H9 (cell line): ENCODE measurements at places on chromosomes 1 and 21.
A peak's percentile ranks its signal among the peaks of the same experiment; 100 is the strongest.

- DNase-seq = no peak
Observed at GRCh38 chr1:154730259-154730658, 122.3 kb upstream of the ADAR start.

- DNase-seq = peak; percentile 66
Observed at GRCh38 chr1:38045401-38046332, 926 bp downstream of the POU3F1 start.

DNA sequence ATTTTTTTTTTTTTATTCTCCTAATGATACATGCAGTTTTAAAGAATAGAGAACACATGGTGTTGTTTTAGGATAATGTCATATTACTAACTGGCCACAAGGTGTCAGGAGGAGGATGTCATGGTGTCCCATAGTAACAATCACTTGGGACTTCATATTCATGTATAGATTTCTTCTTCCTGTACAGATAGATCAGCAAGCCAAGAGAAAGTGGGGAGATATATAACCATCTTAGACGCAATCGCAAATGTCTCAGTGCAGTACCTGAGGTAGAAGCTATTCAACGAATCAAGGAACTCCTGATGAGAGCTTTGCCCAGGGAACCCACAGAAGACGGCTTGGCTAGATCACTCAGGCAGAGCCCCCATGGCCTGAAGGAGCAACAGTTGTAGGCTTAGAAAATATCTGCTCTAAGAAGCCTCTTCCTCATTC lies 12.3 kb downstream of the OR2T11 start:
- no peak for DNase-seq

GRCh38 chr1:175482071-175482451 lies 261.3 kb downstream of the TNR start:
- no peak for DNase-seq

DNA sequence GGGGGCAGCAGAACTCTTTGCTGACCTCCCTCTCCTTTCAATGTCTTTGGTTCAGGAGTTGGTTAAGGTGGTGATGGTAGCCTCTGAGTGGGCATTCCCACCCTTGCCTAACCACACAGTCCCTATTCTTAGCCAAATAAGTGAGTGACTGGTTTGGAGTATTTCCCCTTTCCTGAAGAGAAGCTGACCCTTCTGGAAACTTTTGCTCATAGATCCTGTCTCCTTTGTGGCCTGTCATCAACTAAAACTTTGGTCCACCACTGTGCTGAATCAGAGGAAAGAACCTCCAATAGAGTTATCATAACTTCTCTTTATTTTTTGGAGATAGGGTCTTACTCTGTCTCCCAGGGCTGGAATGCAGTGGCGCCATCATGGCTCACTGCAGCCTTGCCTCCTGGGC lies 31.1 kb downstream of the C1orf21 start:
- no peak for DNase-seq

GRCh38 chr1:152145769-152146168 lies 13.3 kb downstream of the RPTN start:
- no peak for DNase-seq

DNA sequence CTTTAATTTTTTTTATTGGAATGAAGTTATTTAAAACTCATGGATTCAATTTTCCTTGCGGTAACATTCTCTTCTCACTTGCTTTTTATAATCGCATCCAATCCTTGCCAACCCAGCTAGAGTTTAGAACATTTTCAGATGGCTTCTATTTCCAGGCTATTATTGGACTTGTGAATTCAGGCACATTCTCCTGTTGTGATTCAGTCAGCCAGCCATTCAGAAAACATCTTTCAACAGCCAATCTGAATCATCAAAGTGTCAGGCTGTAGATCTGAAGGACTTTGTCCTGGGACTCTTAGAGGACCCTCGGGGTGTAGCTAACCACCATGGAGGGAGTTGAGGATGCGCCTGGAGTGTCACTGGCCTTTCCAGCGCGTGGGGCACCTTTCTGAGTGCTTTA lies 92.4 kb downstream of the PRDM2 start:
- no peak for DNase-seq

- DNase-seq = no peak
Observed at GRCh38 chr1:26070963-26071342, 3.5 kb upstream of the TRIM63 start.

DNA sequence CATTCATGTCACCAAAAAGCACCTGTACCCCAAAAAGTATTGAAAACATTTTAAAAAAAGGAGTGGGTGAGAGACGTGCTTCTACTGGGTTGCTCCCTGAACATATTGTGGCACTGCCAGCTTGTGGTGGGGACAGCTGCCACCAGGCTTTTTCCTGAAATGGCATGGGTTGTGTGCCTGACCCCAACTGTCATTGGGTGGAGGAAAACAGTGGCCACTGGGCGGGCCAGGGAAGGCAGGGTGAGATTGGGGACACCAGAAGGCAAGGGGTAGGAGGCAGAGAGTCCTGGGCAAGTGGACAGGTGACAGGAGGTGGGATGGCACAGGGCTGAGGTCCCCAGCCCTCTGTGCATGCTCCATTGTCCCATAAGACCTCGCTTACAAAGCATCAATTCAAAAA lies 55.5 kb downstream of the TGFB2 start:
- DNase-seq = no peak

DNA sequence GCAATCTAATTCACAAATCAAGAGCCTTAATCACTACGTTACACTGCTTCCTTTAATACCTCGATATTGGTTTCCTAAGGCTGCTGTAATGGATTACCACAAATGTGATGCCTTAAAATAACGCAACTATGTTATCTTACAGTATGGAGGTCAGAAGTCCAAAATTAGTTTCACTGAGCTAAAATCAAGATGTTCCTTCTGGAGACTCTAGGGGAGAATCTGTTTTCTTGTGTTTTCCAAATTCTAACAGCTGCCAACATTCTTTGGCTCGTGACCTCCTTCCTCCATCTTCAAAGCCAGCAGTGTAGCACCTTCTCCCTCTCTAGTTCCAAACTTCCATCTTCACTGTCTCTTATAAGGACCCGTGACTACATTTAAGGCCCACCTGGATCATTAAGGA lies 335.0 kb upstream of the NFIA start:
- no peak for DNase-seq

- DNase-seq = peak; percentile 94
Observed at GRCh38 chr1:43707190-43708001, at the start of gene ST3GAL3. TSS of gene ST3GAL3 (plus strand) at chr1:43707536. CDS start at chr1:43736263, 28,727 bp downstream.

GRCh38 chr1:200381256-200381984 lies 28.4 kb downstream of the ZNF281 start:
- DNase-seq = no peak

- DNase-seq = no peak
Observed at GRCh38 chr1:9778905-9779304, 44.9 kb downstream of the CLSTN1 start.

DNA sequence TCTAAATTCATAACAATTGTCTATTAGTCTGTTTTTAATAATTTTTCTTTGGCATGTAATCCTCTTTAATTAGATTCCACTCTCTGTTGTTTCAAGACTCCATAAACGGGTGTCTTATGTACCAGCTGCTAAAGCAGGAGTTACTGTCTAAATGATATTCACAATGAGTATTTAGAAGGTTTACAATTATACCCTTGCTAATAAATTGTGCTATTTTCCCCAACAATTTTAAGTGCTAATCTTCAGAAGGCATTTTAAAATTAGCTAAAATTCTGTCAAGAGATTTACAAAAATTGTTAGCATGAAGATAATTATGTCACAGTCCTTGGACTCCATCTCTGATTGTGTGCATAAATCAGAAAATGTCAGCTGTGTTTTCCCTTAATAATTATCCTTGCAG lies 83.7 kb downstream of the DPYD start:
- DNase-seq = no peak

DNA sequence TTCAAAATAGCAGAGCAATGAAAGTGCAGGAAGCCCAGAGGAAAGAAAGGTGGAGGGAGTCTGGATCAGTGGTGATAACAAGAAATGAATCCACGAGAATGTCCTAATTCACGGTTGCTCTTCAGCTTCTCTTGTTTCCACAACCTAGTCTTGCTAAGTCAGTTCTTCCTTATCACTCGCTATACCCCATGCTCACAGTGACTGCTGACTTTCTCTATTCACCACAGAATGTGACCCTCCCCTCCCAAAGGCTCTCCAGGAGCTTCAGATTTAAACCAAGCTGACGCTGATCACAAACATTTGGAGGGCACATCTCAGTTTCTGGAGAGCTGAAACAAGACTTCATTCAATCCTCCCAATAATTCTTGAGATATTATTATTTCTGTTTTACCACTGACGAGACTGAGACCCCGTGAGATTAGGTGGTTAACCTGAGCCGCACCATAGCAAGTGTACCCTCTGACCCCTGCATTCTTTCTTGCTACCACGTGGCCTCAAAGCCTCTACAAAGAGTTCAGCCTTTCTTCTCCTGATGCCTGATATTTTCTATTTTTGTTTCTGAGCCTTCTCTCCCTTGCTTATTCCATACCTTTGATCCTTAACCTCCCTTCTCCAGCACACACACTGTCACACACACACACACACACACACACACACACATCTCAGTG lies 10.7 kb upstream of the CCN1 start:
- no peak for DNase-seq

DNA sequence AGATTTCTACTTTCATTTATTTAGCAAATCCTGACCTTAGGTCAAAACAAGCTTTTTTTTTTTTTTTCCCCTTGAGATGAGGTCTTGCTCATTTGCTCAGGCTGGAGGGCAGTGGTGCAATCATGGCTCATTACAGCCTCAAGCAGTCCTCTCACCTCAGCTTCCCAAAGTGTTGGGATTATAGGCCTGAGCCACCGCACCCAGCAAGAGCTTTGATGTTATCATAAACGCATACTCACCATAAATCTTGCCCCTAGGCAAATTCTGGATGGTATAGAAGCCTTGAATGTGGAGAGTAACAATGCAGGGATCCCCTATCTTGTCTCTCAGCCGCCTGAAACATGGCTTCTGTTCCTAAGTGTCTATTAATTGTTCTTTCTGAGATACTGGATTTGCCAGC lies 24.8 kb upstream of the CLDN8 start:
- no peak for DNase-seq

DNA sequence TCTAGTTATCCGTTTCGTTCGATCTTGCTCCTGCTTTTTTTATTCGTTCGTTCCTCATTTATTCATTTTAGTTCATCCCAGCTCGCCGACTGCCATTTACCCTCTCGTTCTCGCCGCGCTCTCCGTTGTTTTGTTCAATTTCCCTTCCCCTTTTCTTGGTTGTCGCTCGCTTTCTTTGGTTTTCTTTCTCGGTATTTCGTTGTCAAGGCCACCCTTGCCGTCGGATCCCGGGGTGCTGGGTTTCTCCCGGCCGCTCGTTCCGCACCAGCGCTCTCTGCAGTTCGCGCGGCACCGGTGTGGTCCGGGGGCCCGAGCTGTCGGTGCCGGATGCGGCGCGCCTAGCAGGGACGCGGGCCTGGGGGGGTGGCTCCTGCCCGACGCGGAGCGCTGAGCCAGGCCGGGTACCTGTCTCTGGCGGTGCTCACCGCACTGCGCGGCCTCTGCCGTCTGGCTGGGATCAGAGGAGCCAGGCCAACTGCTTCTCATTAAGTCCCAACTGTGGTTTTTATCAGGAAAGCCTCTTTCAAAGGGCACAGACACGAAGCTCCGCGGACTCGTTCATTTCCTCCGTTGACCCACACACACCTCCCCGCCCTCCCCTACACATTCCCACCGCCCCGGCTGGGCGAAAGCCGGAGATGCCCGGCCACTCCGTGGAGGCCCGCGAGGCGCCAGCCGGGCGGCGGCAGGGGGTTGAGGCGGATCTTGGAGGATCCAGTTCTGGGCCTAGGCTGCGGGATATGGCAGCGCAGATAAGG lies 1.6 kb downstream of the ALX3 start:
- peak; percentile 50 for DNase-seq

GRCh38 chr1:93614541-93614940 lies 67.1 kb downstream of the BCAR3 start:
- DNase-seq = no peak

- DNase-seq = no peak
Observed at GRCh38 chr1:230243146-230243545, 176.1 kb downstream of the GALNT2 start.

GRCh38 chr1:242205622-242206489 lies 207.0 kb upstream of the MAP1LC3C start:
- no peak for DNase-seq

DNA sequence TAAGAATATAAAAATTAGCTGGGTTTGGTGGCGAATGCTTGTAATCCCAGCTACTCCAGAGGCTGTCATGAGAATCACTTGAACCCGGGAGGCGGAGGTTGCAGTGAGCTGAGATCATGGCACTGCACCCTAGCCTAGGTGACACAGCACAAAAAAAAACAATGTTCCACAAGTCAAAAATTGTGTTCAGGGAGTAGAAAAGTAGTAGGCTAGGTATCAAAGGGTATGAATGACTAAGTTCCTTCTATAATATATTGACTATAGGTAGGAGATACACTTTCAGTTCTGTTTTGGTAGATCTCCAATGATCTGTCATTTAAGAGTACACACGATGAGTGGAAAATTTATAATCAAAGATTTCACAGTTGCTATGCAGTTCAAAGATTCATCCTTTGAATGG lies 16.7 kb downstream of the USP48 start:
- DNase-seq = no peak

- peak; percentile 76 for DNase-seq
Observed at GRCh38 chr1:247295274-247295684, 36.4 kb downstream of the ZNF496 start.

GRCh38 chr1:60281360-60281932 lies 207.9 kb upstream of the C1orf87 start:
- DNase-seq = peak; percentile 82

DNA sequence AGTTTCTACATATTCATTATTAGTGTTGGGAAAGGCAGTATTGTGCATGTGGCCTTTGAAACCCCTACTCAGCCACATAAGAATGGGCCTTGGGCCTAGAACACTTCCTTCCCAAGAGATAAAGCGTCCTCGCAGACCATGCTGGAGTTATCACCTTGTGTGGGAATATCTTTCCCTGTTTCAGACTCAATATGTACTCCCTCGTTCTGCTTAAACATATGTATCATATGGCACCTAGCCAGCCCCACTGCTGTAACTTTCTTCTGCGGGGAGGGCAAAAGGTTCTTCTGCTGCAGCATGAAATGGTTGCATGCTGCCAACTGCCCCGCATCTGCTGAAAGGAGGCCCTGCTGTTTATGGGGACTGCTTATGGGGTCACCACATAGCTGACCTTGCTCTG lies 92.0 kb downstream of the CRB1 start:
- no peak for DNase-seq

DNA sequence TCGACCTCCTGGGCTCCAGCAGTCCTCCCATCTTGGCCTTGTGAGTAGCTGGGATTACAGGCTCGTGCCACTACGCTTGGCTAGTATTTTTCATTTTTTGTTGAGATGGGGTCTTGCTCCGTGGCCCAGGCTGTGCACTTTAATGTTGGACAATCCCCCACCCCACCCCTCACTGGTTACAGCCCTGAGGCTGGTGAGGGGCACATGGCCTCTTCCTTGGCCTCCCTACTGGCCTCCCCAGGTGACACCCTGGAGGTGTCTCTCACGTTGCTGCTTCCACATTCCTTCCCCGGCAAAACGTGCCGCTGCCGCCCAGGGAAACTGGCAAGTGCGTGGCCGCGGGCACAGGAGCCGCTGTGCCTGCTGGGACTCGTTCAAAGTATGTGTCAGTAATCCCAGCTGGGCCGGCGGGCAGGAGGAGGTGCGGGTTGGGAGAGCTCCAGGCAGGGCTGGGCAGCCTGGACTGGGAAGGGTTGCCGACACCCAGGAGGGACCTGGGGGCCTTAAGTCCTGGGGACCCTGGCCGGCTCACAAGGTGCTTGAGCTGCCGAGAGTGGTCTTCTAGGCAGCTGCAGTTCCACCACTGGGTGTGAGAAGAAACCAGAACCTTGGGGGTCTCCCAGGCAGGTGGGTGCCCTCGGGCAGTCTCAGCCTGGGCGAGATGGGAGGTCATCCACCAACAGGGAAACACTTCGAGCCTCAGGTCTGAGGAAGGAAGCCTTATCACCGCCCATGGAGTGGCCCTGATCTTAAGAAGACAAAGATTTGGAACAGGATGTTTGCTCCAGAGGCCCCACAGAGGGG lies 6.5 kb downstream of the WNT3A start:
- DNase-seq = no peak
